ENCODE measurements at places on chromosomes 5 and 9.

GRCh38 chr9:297104-297972 is 82.7 kb downstream of the DOCK8 start:
- DNase-seq, result no peak

- peak; percentile 16 for DNase-seq
Observed at GRCh38 chr9:6739218-6739617, 18.6 kb upstream of the KDM4C start.

DNA sequence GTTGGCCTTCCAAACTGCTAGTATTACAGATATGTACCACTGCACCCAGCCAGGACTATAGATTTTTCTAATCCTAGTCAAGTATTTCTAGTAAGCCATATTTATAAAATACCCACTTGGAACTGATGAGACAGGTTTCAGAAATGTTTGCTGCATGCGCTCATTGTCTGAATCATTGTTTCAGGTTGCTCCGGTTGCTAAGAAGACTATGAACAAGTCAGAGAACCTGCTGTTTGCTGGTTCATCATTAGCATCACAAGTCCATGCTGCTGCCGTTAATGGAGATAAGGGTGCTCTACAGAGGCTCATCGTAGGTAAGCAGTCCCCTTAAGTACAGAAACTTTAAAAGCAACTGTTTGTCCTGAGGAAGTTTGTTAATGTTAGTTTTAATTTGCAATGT is 5.3 kb downstream of the INVS start:
- peak; percentile 4 for DNase-seq

GRCh38 chr9:125409217-125409636 is 147.6 kb downstream of the GAPVD1 start:
- DNase-seq, result no peak

GRCh38 chr9:108467653-108468324 is 388.0 kb downstream of the ACTL7B start:
- no peak for DNase-seq
